ENCODE measurements at places on chromosomes 3 and 15.

- no peak for DNase-seq
Measured at GRCh38 chr3:192826214-192827006, 91.2 kb downstream of the MB21D2 start.

DNA sequence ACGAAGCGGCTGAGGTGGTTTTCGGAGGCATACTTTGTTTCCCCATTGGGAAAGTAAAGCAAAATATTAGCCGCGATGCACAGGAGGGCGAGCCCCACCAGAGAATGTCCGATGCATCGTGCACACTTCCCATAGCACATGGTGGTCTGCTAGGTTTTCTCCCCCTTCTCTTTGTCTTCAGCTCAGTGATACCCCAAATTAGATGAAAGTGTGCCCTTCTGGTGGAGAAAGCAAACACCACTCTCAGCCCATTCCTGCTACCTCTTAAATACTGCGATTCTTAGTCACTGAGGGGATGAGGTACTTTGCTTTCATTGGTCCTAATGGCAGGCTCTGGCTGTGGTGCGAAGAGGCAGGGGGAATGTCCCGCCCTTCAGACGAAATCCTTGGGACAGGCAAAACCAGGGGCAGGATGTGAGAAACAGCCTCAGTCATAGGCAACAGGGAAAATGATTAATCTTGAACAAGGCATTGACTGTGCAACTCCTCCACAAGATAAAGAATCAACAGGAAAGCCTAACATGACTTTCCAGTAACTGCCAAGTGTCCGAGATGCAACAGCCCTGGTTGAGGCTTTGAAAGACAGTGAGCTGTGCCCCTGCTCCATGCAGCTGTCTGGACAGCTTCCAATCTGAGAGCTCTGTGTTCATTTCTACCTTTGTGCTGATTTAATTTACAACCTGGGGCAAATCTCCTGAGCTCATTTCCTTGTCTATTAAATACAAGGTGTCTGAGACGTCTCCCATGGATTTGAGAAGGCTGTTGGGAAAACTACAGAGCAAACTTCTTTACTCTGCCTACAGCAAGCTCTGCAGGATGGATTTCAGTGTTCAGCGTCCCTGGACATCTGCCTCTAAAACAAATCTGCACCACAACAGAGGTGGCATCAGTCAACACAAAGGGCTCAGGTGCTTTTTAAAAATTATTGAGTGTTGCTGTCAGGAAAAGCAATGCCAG, at the start of gene TM4SF1:
Gene TM4SF1 (minus strand): TSS at position 242 of the 957 bp plus-strand sequence. CDS start 102 bp downstream, at position 140.
- DNase-seq, result peak; percentile 70

GRCh38 chr15:98800437-98801233, 152.3 kb downstream of the IGF1R start:
- peak; percentile 58 for DNase-seq

DNA sequence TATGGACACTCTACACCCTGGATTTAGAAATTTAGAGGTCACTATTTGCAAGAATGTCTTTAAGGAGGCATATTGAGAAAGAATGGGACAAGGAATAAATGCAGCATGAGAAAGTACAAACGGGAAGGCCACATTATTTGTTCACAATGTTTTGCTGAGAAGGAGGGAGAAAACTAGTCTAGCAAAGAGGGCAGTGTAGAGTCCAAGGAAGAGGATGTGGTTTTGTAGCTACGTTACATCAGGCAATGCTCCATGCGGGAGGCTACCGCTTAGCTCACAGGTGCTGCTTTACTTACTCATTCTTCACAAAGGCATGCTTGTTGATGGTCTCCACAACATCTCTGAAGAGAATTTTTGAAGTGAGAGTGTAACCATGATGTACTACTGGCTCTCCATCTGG, 191.1 kb downstream of the PLCH1 start:
- DNase-seq, result no peak

- DNase-seq, result peak; percentile 98
Measured at GRCh38 chr3:32109256-32109655, 2.8 kb downstream of the GPD1L start.

- DNase-seq, result no peak
Measured at GRCh38 chr3:47630810-47631209, 52.1 kb upstream of the CSPG5 start.

DNA sequence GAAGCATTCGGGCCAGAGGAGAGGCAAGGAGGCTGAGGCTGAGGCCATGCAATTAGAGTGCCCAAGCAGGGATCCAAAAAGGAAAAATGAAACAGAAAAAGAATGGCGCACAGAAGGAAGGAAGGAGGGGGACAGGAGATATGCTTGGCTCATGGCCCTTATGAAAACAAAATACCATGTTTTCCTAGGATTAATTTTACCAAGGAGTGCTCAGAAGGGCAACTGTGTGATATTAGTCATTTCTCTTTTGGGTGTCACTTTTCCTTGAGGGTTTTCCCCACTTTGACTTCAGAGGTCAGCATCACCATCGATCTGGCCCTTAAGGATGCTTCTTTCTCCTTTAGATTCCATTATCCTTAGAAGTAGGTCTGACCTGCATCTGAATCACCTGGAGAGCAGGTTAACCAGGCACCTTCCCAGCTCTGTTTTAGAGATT, 1.4 kb downstream of the PARP14 start:
- no peak for DNase-seq

DNA sequence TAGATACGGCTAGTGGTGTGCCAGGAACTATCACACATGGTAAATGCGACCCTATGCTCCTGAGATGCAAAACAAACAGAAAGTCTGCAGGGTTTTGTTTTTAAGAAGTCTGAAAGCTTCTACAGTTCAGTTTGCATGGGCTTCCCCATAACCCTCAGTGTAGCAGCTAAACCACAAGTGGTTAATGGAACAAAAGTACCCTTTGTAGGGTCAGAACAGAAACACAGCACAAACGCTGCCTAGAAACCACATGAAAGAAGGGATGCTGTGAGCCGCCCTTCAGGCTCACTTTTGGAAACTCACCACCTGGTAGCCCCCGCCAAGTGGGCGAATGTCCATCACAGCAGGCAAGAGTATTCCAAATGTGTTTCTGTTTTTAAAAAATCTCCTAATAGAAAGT, 46.2 kb downstream of the CTDSPL start:
- no peak for DNase-seq

- DNase-seq, result peak; percentile 65
Measured at GRCh38 chr3:48119505-48120193, 68.6 kb downstream of the CDC25A start.

DNA sequence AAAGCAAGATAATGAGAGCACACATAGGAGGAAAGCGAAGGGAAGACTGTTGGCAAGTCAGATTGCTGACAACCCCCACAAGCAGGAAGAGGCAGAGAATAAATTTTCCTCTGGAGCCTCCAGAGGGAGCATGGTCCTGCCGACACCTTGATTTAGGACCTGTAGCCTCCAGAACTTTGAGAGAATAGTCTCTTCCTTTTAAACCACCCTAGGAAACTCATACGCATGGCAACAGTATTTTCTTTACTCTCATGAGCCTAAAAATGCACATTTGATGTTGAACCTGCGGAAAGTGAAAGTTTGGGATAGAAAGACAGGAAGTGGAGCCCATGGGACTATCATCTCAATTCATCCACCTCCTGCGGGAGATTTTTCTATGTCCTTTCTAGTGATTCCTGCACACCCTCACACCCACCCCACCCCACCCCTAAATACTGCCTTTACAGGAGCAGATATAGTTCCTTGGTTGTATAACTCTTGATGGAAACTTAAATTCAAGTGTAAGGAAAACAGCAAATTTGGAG, 116.7 kb upstream of the LPP start:
- DNase-seq, result no peak

- DNase-seq, result no peak
Measured at GRCh38 chr3:198027799-198028390, 67.9 kb downstream of the LMLN start.

DNA sequence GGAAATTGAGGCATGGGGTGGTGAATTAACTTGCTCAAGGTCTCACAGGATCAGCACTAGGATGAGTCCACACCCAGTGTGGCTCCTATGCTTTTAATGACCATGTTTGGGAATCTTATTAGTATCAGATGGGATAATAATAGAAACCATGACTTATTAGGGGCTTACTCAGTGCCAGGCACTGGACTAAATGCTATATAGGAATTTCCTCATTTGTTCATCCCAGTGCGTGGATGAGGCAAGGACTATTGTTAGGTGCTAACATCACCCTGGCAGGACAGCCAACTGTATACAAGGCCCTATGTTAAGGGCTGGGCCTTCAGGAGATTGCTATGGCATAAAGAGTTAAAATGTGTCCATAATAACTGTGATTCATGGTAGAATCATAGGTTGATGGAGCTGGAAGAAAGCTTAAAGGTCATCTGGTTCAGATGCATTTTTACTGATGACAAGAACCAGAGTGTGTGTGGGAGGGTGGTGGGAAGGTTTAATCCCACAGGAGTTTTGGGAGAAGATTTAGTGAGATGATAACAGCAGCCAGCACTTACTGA, 4.7 kb upstream of the FEM1B start:
- no peak for DNase-seq

GRCh38 chr3:24773798-24774197, 279.1 kb upstream of the THRB start:
- DNase-seq, result peak; percentile 22

GRCh38 chr3:126134219-126134975, 46.0 kb downstream of the ALDH1L1 start:
- DNase-seq, result peak; percentile 86

- no peak for DNase-seq
Measured at GRCh38 chr3:175668300-175668699, 809.2 kb downstream of the NAALADL2 start.

DNA sequence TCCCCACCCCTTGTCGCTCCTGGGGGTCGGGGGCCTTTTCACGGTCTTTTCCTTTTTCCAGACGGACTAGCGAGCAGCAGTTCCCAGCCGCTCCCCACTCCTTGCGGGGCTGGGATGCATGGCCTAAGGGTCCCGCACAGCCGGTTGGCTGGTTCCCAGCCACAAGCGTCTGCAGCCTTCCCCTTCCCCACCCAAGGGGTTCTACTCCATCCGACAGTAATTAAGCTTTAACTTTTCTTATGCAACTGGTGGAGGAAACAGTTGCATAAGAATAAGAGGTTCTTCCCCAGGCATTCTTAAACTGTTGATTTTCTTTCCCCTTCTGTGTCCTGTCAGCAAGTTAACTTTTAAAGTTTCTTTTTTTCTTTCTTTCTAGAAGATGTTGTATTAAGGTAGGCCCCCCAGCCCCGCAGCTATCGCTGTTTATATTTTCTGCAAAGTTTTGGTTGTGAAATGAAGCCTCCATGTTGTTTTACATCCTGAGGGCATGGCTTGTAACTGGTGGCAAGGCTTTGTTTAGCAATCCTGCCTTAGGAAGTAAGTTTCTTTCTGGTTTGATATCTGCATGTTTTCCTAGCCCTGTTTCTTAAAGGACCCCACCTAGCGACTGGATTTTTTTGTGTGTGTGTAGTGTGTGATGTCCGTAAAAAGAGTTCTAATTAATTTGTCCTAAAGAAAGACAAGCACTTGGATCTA, 207.5 kb downstream of the ZNF385D start:
- no peak for DNase-seq

DNA sequence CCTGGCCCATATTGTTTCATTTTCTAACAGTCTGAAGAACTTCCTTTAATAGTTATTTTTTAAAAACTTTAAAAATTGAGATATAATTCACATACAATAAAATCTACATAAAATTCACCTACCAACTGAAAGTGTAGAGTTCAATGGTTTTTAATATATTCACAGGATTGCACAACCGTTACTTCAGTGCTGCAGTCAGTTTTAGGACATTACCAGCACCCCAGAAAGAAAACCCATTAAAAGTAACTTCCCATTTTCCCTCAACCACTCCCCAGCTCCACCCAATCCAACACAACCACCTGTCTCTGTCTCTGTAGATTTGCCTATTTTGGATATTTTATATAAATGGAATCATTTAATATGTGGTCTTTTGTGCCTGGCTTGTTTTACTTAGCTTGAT, 29.6 kb downstream of the MGA start:
- DNase-seq, result no peak

GRCh38 chr3:146306656-146307455, 56.0 kb upstream of the PLSCR4 start:
- DNase-seq, result no peak

- DNase-seq, result no peak
Measured at GRCh38 chr3:108428586-108428985, 81.8 kb downstream of the MYH15 start.

GRCh38 chr15:73937726-73938125, 11.5 kb downstream of the LOXL1 start:
- DNase-seq, result no peak

- DNase-seq, result no peak
Measured at GRCh38 chr15:22978691-22979237, 1.4 kb downstream of the CYFIP1 start.

DNA sequence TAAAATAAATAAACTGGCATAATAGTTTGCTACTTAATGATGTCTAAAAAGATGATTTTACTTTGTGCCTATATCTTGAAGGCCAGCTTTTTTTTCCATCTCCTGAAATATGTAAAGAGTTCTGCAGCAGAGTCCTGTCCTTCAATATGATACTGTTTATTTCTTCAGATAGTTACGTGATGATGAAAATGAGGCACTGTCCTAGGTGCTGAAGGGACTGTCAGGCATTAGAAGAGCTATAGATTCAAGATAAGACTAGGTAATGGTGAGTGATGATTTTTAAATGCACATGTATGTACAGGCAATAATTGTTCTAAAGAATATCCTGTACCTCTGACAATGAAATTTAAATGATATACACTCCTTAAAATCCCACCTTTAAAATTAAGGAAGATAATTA, 326.9 kb upstream of the DNAJC19 start:
- no peak for DNase-seq

- no peak for DNase-seq
Measured at GRCh38 chr3:174318181-174318580, 541.0 kb upstream of the NAALADL2 start.

DNA sequence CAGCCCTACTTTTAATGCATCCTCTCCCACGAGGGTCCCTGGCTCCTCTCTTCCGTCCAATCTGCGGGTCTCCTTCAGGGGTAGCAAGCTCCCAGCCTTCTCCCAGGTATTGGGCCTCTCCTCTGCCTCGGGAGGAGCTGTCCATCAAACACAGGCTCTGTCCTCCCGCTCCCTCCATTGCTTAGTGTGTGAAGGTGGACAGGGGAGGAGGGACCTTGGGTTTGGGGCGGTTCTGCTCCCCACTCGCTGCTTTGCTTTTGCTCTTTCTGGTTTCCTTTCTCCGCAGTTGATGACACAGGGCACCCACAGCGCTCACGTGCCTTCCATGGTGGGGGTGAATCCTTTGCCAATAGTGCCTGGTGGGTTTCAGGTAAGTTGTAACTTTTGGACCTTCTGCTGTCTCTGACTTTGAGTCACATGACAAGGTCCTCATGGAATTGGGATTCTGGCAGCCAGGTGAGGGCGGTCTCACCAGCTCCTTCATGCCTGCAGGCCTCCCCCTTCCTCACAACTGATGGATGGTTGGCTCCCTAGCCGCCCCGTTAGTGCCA, 18.9 kb downstream of the MUC20 start:
- no peak for DNase-seq

- no peak for DNase-seq
Measured at GRCh38 chr3:117168896-117169295, 459.3 kb downstream of the TUSC7 start.
